Stomach (tissue), 19 donors: ENCODE measurements at places on chromosomes 1 and 21. TPM values are rescaled to one million over a fixed set of nuclear protein-coding genes. Genes with fewer than 3 reads are reported as not detected.

DNA sequence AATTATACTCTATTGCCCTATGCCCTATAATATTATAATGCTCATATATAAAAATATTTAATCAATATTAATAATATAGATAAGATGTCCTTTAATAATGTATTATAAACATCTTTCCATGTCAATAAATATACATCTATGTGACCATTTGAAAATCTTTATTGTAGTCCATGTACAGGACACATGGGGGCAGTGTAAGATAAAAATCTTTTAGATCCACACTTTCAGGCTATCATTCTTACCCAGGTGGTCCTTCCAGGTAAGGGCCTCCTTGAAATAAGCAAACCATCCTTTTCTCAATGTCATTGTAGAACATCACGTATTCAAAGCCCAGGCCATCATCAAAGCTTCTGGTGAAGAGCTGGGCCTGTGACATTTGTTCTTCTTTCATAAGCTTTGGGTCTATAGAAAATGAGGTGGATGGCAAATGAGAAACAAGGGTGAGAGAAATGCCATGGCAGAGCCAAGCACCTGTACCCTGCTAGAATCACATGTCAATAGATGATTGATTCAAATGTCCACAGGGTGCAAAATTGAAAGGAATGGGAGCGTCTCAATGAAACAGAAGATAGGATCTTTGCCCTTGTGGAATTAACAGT lies 20.2 kb downstream of the THEM4 start:
- H3K4me3 ChIP-seq: no peak overlapping the region
- no peaks in the 10 kb centered on the region for H3K4me1 ChIP-seq
- DNase-seq: no peak
- peaks cover 62% of the 10 kb centered on the region for H3K36me3 ChIP-seq

DNA sequence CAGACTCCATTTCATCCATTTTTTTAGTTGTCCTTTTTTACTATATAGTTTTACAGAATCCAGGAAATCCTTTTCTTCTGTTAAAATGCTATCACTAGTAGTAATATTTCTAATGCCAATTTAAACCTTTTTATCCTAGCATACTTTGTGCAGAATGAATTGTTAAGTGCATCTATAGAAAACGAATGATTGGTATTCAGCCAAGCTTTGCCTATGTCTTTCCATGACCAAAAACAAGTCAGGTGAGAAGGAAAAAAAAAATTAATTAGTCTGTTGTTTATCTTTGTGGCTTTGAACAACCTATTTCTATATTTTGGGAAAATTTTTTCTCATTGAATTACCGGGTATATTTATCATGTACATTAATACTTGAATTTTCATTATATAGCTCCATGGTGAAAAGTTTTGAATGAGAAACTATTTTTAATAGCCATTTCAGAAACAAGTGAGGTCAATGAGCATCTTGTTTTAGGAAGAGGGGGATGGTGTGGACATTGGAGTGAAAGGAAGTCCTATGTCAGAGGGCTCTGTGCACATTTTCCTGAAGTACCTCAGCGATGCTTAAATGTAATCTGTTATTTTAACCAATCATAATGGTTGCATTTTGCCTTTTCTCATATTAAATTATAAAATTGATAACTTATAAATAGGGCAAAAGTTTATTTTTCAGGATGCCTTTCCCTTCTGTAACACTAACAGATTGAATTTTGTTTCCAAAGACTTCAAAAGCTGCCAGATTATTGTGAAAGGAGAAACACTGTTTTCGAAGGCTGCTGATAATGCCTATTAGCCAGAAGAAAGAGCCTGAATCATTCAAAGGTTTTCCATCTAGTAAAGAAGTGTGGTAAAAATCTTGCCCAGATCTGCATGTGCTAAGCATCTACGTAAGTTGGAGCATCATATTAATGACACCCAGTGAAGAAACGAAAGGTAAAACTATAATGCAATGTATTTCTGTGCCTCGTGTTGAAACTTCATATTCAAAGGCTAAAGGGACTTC lies 73.8 kb upstream of the S1PR1 start:
- H3K4me1 ChIP-seq: no peaks in the 10 kb centered on the region
- H3K27ac ChIP-seq: peak overlapping the region; percentile 4
- DNase-seq: peak; percentile 55
- H3K36me3 ChIP-seq: no peaks in the 10 kb centered on the region
- no peaks in the 10 kb centered on the region for H3K27me3 ChIP-seq
- H3K4me3 ChIP-seq: no peak overlapping the region

The PCP4 gene
- not detected for total RNA-seq

DNA sequence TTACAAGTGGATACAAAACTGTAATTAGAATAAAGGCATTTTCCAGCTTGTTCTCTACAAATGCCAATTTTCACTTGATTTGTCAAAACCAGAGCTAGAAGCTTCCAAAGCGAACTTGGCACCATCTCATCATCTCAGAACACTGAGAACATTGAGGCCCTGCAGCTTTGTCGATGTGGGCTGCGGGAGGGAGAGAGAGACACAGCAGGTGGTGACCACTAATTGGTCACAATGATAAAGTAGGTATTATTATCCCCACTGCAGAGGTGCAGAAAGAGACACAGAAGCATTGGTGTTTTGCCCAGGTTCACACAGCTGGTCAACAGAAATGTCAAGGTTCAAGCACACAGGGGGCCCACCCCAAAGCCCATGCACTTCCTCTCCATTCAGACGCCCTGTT lies 72.2 kb upstream of the KRTAP19-8 start:
- no peaks in the 10 kb centered on the region for H3K27me3 ChIP-seq
- H3K4me1 ChIP-seq: no peaks in the 10 kb centered on the region
- H3K27ac ChIP-seq: no peak overlapping the region
- no peak overlapping the region for H3K4me3 ChIP-seq
- no peaks in the 10 kb centered on the region for H3K36me3 ChIP-seq

The C4BPA gene
- not detected for total RNA-seq

GRCh38 chr1:223741861-223742260 lies 29.5 kb downstream of the CAPN2 start:
- H3K4me1 ChIP-seq: peaks cover 70% of the 10 kb centered on the region
- H3K27ac ChIP-seq: peak overlapping the region; percentile 83
- no peaks in the 10 kb centered on the region for H3K27me3 ChIP-seq
- no peak overlapping the region for H3K4me3 ChIP-seq
- H3K36me3 ChIP-seq: peaks cover 31% of the 10 kb centered on the region

DNA sequence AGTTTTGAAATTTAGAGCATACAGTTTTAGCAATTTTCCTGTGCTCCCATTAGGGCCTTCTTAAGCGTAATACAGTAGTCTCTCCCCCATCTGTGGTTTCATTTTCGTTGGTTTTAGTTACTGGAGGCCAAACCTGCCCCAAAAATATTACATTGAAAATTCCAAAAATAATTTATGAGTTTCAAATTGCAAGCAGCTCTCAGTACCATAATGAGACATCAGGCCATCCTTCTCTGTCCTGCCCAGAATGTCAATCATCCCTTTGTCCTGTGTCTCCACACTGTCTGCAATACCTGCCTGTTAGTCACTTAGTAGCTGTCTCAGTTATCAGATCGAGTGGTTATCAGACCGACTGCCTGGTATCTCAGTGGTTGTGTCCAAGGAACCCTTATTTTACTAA lies 45.4 kb downstream of the ADSS2 start:
- no peaks in the 10 kb centered on the region for H3K4me1 ChIP-seq
- peaks cover 12% of the 10 kb centered on the region for H3K36me3 ChIP-seq
- H3K27me3 ChIP-seq: no peaks in the 10 kb centered on the region
- no peak overlapping the region for H3K4me3 ChIP-seq
- no peak for DNase-seq
- H3K27ac ChIP-seq: peak overlapping the region; percentile 23

DNA sequence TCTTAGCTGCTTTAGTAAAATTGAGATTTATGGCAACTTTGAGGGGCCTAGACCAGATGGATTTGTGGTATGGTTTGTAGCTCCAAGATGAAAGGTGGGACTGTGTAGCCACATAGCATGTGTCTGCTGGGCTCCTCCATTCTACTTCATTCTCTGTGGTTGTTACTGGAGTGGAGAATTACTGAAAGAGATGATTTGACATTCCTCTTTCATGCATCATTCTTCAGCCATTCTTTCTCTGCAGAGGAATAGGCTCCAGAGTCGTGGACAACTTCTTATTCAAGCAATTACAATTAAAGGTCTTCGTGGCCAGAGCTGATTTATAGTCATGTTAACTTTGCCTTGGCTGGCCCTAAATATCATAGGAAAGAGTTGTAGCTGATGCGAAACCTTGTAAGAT lies 328.9 kb downstream of the PAPPA2 start:
- H3K27me3 ChIP-seq: peaks cover 6% of the 10 kb centered on the region
- no peaks in the 10 kb centered on the region for H3K4me1 ChIP-seq
- no peak overlapping the region for H3K27ac ChIP-seq

DNA sequence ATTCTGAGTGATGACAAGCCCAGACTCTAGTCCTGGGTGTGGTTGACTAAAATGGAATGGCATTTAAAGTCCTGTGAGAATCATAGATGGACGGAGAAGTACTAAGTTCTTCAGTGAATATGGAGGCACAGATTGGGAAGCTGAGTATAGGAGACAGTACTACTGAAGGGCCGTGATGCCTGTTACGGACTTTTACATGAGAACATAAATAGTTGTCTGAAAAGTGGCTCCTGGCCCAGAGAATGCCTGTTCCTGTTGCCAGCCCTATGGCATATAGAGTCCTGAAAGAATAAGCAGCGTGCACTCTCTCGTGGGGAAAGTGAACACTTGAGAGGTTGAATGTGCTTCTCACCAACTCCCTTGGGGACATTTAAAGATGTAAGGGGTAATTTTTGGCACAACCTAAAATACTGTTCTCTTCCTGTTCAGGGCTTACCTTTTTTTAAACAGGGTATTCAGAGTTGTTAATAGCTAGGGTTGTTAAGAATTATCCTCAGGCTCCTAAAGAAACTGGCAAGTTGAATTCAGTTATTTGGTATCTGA lies 20.4 kb downstream of the CCT8 start:
- no peaks in the 10 kb centered on the region for H3K27me3 ChIP-seq
- peaks cover 100% of the 10 kb centered on the region for H3K36me3 ChIP-seq
- H3K4me3 ChIP-seq: no peak overlapping the region

GRCh38 chr1:59079434-59080140 lies 217.3 kb upstream of the FGGY start:
- H3K27me3 ChIP-seq: no peaks in the 10 kb centered on the region
- DNase-seq: no peak
- H3K4me1 ChIP-seq: peaks cover 42% of the 10 kb centered on the region
- H3K4me3 ChIP-seq: no peak overlapping the region

- H3K27ac ChIP-seq: peak overlapping the region; percentile 33
- peaks cover 21% of the 10 kb centered on the region for H3K4me1 ChIP-seq
- no peaks in the 10 kb centered on the region for H3K27me3 ChIP-seq
Observed at GRCh38 chr1:30852026-30852425, 56.5 kb downstream of the SDC3 start.

- H3K4me1 ChIP-seq: no peaks in the 10 kb centered on the region
- DNase-seq: no peak
- H3K27ac ChIP-seq: no peak overlapping the region
- H3K27me3 ChIP-seq: no peaks in the 10 kb centered on the region
- H3K4me3 ChIP-seq: no peak overlapping the region
Observed at GRCh38 chr1:216314379-216315095, 108.7 kb downstream of the USH2A start.

DNA sequence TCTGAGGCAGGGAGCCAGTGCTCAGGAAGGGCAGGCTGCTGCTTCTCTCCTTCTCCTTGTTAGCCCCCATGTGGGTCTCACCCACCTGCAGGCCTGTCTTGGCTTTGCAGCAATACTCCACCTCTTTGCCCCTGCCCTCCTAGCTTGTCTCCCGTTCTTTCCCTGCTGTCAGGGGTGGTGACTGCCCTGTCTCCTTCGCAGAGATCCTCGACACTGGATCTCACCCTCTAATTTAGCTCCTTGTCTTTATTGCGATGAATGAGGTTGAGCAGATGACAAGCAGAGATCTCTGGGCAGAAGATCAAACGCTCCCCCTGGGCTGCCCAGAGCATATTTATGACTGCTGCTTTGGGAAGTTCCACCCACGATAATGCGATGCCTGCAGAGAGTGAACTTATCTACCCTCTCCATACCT lies 199.2 kb downstream of the ROR1 start:
- H3K36me3 ChIP-seq: no peaks in the 10 kb centered on the region
- no peak overlapping the region for H3K4me3 ChIP-seq
- no peak overlapping the region for H3K27ac ChIP-seq
- DNase-seq: no peak
- peaks cover 5% of the 10 kb centered on the region for H3K4me1 ChIP-seq

DNA sequence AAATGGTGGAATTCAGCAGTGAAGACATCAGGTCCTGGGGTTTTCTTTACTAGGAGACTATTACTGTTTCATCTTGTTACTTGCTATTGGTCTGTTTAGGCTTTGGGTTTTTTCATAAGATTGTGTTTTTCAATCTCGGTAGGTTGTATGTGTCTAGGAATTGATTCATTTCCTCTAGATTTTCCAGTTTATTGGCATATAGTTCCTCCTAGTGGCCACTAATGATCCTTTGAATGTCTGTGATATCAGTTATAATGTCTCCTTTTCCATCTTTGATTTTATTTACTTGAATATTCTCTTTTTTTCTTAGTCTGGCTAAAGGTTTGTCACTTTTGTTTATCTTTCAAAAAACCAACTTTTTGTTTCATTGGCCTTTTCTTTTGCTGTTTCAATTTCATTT lies 233.0 kb downstream of the RWDD3 start:
- no peak overlapping the region for H3K4me3 ChIP-seq
- H3K4me1 ChIP-seq: no peaks in the 10 kb centered on the region
- no peaks in the 10 kb centered on the region for H3K36me3 ChIP-seq
- no peak for DNase-seq
- no peaks in the 10 kb centered on the region for H3K27me3 ChIP-seq
- no peak overlapping the region for H3K27ac ChIP-seq

- no peak overlapping the region for H3K4me3 ChIP-seq
- H3K36me3 ChIP-seq: no peaks in the 10 kb centered on the region
- no peaks in the 10 kb centered on the region for H3K4me1 ChIP-seq
- H3K27ac ChIP-seq: no peak overlapping the region
Observed at GRCh38 chr1:34763142-34763781, 3.7 kb downstream of the GJB4 start.

DNA sequence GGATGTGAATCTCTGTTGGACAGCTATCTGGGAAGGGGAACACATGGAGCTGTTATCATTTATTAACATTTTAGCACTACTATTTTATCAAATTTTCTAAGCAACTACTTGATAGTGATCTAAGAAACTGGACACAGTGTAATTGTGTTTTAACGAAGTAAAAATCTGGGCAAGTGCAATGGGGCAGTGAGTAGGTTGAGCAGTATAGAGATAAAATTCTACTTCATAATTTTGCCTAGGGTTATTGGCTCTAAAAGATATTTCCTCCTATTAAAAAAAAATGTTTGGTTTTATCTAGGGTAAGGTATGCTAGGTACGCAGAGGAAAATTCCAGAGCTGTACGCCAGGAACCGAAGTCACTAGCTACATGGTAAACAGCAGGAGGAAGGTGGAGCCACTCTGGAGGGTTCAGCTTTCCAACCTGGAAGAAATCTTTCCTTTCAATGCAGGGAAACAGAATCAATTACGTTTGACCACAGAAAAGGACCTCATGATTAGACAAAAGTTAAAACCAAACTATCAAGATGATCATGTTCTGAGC lies 43.3 kb downstream of the BCAR3 start:
- H3K36me3 ChIP-seq: peaks cover 13% of the 10 kb centered on the region
- no peak overlapping the region for H3K4me3 ChIP-seq
- H3K27ac ChIP-seq: peak overlapping the region; percentile 71

- DNase-seq: no peak
- H3K27me3 ChIP-seq: no peaks in the 10 kb centered on the region
- no peak overlapping the region for H3K4me3 ChIP-seq
- no peaks in the 10 kb centered on the region for H3K4me1 ChIP-seq
Observed at GRCh38 chr21:31500982-31501381, 156.9 kb upstream of the TIAM1 start.
